Stimulated activated CD4-positive, alpha-beta T cell treated with anti-CD3 and anti-CD28 coated beads, TNF-alpha, amount 100 ng/mL, for 1 hour (primary cell): ENCODE measurements at places on chromosomes 12 and 14.

DNA sequence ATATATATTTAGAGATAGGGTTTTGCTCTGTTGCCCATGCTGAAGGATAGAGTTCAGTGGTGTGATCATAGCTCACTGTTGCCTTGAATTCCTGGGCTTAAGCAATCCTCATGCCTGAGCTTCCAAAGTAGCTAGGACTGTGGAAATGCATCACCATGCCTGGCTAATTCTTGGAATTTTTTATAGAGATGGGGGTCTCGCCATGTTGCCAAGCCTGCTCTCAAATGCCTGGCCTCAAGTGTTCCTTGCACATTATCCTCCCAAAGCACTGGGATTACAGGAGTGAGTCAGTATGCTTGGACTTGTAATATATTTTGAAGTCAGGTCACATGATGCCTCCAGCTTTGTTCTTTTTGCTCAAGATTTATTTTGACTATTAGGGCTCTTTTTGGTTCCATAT, 178.0 kb downstream of the RPAP3 start:
- no peak for DNase-seq

DNA sequence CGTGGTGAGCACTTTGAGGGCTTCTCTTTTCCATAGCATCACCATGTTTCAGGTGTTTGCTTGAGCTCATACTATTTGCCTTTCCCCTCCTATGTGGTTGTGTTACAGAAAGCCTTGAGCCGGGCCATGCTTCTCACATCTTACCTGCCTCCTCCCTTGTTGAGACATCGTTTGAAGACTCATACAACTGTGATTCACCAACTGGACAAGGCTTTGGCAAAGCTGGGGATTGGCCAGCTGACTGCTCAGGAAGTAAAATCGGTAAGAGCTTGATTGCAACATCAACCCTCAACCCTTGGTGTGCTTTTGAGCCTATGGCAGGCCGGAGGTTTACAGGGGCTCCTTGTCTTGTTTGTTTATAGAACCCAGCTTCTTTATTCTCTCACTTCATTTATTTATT, 8.1 kb downstream of the LETMD1 start:
- no peak for DNase-seq

DNA sequence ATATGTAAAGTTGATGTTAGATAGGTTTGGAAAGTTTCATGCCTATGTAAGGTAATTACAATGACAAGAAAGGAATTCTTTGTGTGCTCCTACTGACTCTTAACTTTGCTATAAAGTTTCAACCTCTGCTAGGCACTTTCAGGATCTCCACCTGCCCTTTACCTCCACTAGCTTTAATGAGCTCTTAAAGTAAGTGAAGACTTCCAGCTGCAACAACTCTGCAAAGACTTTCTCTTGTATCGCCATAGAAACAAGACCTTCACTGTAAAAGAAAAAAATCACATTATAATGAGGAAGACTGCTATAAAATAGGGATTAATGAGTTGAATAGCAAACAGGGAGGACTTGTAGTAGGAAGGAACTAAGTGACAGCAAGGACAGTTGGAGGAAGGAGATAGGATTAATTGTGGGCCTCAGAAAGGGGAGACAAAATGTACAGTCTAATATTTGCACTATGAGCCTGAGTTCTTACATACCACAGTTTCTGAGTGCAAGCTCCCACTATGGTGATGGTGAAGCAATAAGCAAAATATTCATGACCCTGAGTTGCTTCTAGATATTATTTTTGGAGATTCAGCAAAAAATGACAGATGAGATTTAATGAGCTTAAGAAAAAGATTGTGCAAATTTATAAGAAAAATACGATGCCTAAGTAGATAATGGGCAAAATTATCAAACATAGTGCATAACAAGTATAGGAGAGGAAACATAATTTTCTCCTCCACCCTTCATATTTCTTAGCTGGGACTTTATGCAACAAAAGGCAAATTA, 66.7 kb downstream of the DHRS2 start:
- no peak for DNase-seq

GRCh38 chr12:56804169-56804568, 41.0 kb downstream of the HSD17B6 start:
- no peak for DNase-seq

- DNase-seq, result no peak
Observed at GRCh38 chr14:104282332-104283196, 144.2 kb downstream of the KIF26A start.

DNA sequence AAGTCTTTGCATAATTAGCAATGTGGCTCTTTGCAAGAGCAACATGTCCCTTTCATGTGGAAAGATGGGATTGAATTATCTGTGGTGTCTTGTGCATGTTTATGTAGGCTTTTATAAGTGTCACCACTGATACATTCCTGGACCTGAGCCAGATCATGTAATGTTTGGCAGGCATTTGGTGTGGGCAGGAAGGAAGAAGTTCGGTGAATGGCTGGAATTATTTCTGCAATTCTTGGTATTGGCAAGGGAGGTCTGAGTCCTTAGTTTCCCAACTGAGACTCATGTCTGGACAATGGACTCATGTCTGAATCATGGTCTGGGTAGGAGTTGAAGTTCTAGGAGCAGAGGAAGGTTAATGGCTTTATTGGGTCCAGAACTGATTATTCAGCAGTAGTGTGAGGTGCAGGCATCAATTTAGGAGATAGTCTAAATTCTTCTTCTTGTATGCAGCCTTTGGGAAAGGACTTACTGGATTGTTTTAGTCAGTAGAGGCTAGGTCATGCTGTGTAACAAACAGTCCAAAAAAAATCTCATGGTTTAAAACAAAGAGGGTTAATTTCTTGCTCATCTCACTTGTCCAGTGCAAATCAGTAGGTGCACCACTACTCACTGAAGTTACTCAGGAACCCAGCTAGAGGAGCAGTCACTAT, 186.5 kb upstream of the LHX5 start:
- no peak for DNase-seq

DNA sequence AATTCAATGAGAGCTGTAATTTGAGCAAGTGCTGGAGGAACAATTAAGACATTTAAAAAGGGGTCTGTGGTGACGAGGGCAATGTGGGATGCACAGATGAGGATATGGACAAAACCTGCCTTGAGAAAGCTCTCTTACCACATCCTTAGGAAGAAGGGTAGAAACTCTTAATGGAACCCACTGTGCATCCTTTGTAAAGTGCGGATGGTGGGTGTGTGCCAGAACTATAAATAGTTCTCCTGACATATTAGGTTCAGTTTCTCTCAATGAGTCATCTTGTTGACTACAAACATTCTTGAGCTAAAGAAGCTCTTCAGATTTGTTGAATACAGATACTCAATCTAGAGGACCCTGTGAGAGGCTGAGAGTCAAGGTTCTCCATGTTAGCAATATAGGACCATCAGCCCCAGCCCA, 106.1 kb upstream of the ANO4 start:
- DNase-seq, result no peak

- DNase-seq, result no peak
Observed at GRCh38 chr14:50530358-50530757, 2.0 kb downstream of the MAP4K5 start.

DNA sequence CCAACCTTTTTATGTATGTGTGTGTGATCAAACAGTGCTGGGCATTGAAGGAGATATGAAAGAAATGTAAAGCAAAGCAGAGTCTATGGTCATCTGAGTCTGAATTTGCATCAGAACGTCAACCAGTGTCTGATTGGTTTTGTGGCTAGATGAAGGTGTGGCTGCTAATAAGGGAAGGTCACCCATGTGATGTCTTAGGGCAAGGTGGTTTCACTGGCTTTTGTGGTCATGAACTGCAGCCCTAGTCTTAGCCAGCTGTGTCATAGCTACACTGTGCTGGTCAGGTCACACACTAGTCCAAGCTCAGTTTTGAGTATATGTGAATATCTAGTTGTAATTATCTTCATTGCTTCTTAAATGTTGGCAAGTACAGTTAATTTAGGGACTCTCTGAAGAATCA, 105.8 kb downstream of the TGFB3 start:
- DNase-seq, result no peak

DNA sequence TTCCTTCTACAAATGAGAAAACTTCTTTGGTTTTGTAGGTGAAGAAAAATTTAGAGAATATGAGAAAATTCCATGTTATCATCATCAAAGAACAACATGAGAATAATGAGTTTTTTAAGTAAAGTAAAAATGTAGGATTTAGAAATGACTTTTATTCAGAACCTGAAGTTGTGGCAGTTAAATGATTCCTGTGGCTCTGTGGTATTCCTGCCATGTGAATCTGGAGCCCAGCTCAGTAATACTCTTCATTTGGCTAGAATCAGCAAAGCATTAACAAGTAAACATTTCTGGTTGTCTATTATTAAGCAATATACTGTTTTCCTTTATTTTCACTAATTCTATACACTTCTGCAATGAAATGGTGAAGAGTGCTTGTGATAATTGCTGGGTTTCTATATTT, 95.6 kb upstream of the E2F7 start:
- no peak for DNase-seq

DNA sequence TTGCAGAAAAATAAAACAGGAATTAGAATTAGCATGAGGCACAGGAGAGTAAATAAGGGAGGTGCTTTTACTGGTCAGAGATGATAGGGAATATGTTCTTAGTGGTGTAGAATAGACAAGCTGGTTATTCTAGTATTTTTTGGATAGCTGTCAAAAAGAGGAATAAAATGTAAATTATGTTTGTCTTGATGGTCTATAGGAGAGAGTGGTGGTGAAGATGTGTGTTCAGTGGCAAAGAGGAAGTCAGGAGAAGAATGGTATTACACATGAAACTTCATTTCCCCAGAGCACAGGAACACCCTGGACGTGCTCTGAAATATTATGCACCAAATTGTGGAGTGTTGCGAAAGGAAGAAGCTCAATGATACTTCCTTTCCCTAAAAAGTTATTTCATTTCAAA, 27.8 kb downstream of the MUCL1 start:
- DNase-seq, result no peak

DNA sequence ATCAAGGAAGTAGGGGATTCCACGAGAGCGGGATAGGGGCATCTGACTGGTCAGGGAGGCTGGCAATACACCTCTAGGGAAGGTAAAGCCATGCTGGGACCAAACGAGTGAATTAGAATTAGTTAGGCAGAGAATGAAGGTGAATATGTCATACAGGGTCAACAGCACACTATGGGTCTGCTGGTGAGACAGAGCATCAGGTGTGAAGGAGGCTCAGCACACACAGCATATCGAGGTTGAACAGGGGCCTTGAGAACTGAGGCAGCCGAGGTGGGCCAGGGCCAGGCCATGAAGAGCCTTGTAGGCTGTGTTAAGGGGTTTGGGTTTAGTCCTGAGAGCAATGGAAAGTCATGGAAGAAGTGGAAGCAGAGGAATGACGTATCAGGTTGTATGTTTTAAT, 137.8 kb downstream of the PRKCH start:
- DNase-seq, result no peak

DNA sequence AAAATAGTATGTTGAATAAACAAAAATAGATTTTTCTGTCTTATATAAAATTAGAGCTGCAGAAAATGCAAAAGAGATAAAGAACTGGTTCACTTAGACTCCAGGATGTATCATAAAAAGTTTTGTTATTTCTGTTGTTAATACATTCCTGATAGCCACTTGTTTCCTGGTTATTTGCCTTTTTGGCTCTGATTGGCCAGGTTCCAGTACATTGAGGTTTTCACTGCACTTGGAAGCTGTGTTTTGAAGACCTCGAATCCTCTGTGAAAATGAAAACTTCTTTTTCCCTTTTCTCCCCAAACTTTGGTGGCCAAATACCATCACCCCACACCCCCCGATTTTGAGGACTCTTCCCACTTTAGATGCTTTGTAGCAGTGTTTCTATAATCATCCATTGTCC, 525.3 kb downstream of the MED13L start:
- DNase-seq, result no peak

DNA sequence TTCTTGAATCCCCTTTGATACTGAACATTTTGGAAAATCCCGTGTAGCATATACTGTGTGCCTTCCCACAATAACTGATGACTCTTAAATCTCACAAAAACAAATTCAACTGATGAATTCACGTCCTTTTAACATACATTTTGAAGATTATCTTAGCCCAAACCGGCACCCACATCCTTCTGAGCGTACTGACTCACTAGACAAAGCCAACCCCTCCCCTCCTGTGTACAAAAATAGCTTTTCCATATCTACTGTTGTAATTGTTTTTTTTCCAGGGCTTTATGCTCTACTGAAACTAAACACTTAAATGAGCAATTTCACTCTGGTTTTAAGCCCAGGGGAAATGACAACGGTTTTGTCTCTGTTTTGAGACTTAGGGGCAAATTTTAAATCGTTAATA, 109.4 kb upstream of the ATF7IP start:
- DNase-seq, result no peak

GRCh38 chr12:87025976-87026375, 769.8 kb upstream of the MGAT4C start:
- DNase-seq, result no peak

GRCh38 chr12:13116259-13116658, 12.8 kb upstream of the GSG1 start:
- no peak for DNase-seq

GRCh38 chr14:52801014-52801712, 9.8 kb upstream of the GNPNAT1 start:
- no peak for DNase-seq

GRCh38 chr12:89080793-89081465, 271.4 kb downstream of the DUSP6 start:
- DNase-seq, result no peak

GRCh38 chr12:71558445-71558844, 105.2 kb downstream of the ZFC3H1 start:
- no peak for DNase-seq

DNA sequence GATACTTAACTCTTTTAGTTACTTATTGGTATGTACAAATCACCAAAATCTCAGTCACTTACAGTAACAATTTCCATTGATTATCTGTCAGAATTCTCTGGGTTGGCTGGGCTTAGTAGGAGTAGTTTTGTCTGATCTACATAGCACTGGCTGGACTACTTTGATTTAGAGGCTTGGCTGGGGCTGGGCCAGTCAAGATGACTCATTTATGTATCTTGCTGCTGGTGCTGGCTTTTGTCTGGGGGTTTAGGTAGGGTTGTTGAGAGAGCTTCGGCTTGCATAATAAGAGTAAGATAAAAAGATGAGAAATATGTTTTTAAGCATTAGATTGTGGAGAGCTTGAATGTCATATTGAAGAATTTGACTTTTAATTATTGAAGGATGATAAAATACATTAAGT, 1093.7 kb downstream of the SLC6A15 start:
- DNase-seq, result no peak

DNA sequence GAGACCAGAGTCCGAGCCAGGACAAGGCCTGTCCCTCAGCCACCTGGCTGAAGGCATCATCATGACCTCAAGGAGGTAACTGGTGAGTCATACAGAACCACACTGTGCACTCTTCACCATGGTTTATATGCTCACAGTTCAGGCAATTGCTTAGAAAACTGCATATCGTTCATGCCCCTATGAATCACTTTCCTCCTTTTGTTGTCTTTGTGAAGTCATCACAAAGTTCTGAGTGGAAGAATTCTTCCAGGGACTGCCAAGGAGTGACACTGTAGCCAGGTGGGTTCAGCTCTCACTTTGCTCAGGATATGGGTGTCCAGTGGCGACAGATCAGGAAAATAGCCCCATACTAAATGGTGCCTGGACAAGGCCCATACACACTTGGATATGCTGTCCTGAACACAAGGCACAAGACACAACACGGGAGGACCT, 92.5 kb downstream of the DPF3 start:
- DNase-seq, result no peak
